ENCODE measurements at places on chromosomes 1 and 21. TPM values are rescaled to one million over a fixed set of nuclear protein-coding genes. Genes with fewer than 3 reads are reported as not detected.

GRCh38 chr1:234649432-234650081 is 39.6 kb upstream of the IRF2BP2 start:
- no peaks in the 10 kb centered on the region for H3K36me3 ChIP-seq
- peaks cover 6% of the 10 kb centered on the region for H3K4me1 ChIP-seq
- H3K4me3 ChIP-seq: no peak overlapping the region

DNA sequence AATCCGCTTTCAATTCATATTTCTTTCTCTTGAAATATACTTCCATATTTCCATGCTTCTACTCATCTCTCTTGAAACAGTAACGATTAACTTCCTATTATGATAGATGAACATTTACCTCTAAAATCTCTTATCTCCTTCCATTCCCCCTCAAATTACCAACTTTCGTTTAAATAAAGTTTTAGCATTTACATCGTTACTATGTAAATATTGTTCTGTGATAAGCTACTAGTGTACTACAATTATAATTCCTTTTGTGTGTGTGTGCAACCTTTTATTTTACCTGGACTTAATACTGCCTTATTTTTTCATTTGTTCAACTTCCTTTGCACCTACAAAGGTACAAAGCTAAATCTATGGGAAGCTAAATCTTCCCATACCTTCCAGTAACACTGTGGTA is 4.5 kb downstream of the FOXE3 start:
- no peaks in the 10 kb centered on the region for H3K4me1 ChIP-seq
- no peak overlapping the region for H3K27ac ChIP-seq
- no peak for DNase-seq
- no peak overlapping the region for H3K4me3 ChIP-seq
- H3K27me3 ChIP-seq: peaks cover 7% of the 10 kb centered on the region

- no peaks in the 10 kb centered on the region for H3K27me3 ChIP-seq
- no peak for DNase-seq
- H3K36me3 ChIP-seq: no peaks in the 10 kb centered on the region
- H3K4me3 ChIP-seq: no peak overlapping the region
- H3K4me1 ChIP-seq: no peaks in the 10 kb centered on the region
- no peak overlapping the region for H3K27ac ChIP-seq
Measured at GRCh38 chr1:47182676-47183235, 7.1 kb downstream of the PDZK1IP1 start.

DNA sequence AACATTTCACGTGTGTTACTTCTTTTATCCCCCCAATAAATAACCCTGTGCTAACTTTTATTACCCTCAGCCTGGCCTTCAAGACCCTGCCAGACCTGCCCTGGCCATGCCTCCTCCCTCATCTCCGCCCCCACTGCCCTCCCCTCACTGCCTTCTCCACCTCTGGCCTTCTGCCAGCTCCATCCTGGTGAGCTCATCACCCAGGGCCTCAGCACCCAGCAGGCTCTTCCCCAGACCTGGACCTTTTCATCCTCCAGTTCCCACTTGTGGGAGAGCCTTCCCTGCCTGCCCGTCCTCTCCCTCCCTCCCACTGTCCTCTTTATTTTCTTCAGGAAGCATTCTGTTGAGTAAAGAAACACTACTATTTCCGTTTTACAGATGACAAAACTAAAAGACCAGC is 72.0 kb downstream of the SLC66A1 start:
- no peaks in the 10 kb centered on the region for H3K36me3 ChIP-seq
- peak; percentile 44 for DNase-seq
- H3K27me3 ChIP-seq: no peaks in the 10 kb centered on the region

Gene CLCA1
- 1,116 TPM for total RNA-seq

- no peaks in the 10 kb centered on the region for H3K27me3 ChIP-seq
- no peak overlapping the region for H3K27ac ChIP-seq
- no peaks in the 10 kb centered on the region for H3K4me1 ChIP-seq
Measured at GRCh38 chr1:94325377-94326302, 88.3 kb upstream of the ARHGAP29 start.

- H3K4me1 ChIP-seq: no peaks in the 10 kb centered on the region
- DNase-seq: no peak
- H3K27me3 ChIP-seq: no peaks in the 10 kb centered on the region
- H3K36me3 ChIP-seq: no peaks in the 10 kb centered on the region
Measured at GRCh38 chr1:234240680-234241079, 132.6 kb upstream of the COA6 start.

GRCh38 chr1:209156991-209157390 is 426.5 kb upstream of the CAMK1G start:
- H3K27me3 ChIP-seq: no peaks in the 10 kb centered on the region
- H3K27ac ChIP-seq: no peak overlapping the region
- no peaks in the 10 kb centered on the region for H3K4me1 ChIP-seq
- H3K4me3 ChIP-seq: no peak overlapping the region
- DNase-seq: no peak

DNA sequence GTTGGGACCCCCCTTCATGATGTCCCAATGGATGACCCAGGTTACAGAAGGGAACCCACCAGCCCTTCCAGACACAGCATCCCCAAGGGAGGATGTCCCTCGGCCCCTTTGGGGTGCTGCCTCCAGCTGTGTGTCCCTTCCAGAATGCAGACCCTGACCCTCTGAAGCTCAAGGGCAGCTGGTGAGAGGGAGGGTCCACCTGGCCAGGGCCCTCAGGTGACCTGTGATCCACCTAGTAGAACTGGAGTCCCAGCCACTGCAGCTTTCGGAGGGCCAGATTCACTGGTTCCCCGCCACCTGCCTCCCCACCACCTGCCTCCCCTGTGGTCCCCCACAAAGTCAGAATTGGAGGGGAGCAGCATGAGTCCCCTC is 9.6 kb upstream of the TFF1 start:
- H3K36me3 ChIP-seq: no peaks in the 10 kb centered on the region
- H3K4me1 ChIP-seq: no peaks in the 10 kb centered on the region
- peak overlapping the region; percentile 70 for H3K27ac ChIP-seq
- no peak for DNase-seq
- H3K27me3 ChIP-seq: no peaks in the 10 kb centered on the region

Gene MASP2
- total RNA-seq: not detected
